ENCODE measurements at places on chromosomes 1 and 21.
A peak's percentile ranks its signal among the peaks of the same experiment; 100 is the strongest.

- no peak for DNase-seq
Observed at GRCh38 chr21:31173881-31174555, 135.7 kb upstream of the KRTAP19-8 start.

- DNase-seq = no peak
Observed at GRCh38 chr1:22197644-22198043, 54.7 kb upstream of the WNT4 start.

DNA sequence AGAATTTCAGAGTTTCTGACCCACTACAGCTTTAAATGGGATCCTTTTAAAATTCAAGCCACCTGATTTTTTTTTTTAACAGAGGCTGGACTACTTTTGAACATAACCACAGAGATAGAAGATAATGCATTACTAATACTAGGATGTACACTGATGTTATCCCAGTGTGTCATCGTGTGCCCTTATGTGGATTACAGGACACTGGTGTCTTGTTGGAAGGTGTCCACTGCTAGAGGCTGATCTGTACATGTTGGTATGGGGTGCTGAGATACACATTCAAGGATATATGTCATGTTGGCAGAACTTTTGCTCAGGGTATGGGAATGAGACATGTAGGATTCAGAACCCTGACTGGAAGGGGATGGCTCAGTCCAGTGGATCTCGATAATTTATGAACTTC, 56.3 kb downstream of the INAVA start:
- DNase-seq = no peak

- no peak for DNase-seq
Observed at GRCh38 chr1:188061881-188062280, 1233.1 kb downstream of the PLA2G4A start.

DNA sequence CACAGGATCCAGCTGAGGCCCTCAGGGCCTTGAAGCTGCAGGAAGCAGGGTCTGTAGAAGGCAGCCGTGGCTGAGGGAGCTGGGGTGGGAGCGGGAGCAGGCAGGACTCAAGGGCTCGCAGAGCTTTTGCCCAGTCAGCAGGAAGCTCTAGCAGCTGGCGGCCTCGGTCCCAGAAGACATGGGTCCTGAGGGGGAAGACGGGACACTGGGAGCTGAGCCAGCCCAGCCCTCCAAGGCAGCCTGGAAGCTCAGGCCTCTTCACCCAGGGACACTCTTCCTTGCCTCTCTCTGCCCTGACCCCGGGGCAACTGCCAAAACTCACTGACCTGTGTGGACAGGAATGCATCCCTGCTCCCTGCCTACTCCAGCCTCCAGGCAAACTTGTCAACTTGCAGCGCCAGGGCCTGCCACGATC, 8.9 kb downstream of the ADGRB2 start:
- DNase-seq = no peak

- DNase-seq = no peak
Observed at GRCh38 chr1:106568201-106568974, 488.1 kb upstream of the PRMT6 start.

- DNase-seq = no peak
Observed at GRCh38 chr1:14486401-14487201, 111.9 kb upstream of the KAZN start.

DNA sequence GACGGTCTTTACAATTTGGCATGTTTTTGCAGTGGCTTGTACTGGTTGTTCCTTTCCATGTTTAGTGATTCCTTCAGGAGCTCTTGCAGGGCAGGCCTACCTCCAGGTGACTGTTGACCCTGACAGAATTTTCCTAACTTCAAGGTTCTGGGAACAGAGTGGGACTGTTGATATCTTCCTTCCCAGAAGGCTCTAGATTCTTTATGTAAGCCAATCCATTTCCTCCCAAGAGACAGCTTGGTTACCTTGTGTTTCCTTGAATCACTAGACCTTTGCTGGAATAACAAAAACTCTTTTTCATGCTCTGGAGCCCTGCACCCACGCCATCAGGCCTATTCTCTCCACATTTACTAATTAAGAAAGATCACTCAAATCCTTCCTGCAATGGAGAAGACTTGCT, 67.0 kb downstream of the C21orf91 start:
- DNase-seq = no peak

GRCh38 chr1:156122519-156123355, 8.2 kb downstream of the LMNA start:
- peak; percentile 72 for DNase-seq

- no peak for DNase-seq
Observed at GRCh38 chr1:11314959-11315358, 42.0 kb downstream of the UBIAD1 start.

DNA sequence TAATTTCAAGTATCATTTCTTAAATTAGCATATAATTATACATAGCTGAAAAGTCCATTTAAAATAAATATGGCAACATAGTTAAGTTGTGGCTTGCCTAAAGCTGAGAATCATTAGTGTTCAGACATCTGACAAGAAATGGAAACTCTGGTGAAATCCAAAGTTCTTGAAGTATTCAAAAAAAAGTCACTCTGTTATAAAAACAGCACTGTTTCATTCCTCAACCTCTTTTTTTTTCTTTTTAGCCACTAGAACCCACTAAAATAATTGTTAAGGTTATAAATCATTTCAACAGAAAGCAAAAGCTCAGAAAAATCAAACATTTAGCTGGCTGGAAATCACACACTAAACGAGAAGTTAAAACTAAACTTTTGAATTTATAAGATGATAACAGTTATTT, 476.7 kb downstream of the LTN1 start:
- no peak for DNase-seq

GRCh38 chr1:12548973-12549459, 69.0 kb downstream of the DHRS3 start:
- no peak for DNase-seq

GRCh38 chr1:94247138-94248094, 10.0 kb upstream of the ARHGAP29 start:
- DNase-seq = peak; percentile 53

DNA sequence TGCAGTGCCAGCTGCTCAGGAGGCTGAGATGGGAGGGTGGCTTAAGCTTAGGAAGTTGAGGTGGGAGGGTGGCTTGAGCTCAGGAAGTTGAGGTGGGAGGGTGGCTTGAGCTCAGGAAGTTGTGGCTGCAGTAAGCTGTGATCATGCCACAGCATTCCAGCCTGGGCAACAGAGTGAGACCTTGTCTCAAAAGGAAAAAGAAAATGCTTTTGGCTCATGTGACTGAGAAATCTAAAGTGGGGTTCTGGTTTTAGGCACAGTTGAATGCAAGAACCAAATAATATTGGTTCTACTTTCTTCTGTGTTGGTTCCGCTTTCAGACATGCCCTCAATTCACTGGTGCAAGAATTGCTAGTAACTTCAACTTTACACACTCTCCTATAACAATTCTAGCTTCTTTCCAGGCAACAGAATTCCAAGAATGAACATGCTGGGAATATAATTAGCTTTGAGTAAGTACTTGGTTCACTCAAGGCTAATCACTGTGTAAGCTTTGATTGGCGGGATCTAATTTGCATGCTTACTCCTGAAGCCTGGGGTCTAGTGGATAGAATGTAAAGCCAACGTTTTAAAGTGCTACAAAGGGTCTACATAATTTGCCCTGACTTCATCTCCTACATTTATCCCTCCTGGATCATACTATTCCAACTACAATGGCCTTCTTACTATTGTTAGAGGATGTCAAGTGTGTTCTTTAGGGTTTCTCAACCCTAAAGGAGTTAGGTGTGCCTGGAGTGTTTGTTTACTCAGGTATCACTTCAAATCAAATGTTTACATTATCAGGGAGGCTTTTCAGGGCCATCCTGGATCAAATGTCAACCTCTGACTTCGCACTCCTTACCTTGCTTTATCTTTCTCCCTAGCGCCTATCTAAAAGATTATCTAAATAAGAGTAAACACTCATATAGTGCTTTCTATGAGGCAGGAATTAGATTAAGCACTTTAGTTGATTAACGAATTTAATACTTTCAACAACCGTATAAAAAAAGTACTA, 115.1 kb downstream of the SLC16A1 start:
- no peak for DNase-seq

DNA sequence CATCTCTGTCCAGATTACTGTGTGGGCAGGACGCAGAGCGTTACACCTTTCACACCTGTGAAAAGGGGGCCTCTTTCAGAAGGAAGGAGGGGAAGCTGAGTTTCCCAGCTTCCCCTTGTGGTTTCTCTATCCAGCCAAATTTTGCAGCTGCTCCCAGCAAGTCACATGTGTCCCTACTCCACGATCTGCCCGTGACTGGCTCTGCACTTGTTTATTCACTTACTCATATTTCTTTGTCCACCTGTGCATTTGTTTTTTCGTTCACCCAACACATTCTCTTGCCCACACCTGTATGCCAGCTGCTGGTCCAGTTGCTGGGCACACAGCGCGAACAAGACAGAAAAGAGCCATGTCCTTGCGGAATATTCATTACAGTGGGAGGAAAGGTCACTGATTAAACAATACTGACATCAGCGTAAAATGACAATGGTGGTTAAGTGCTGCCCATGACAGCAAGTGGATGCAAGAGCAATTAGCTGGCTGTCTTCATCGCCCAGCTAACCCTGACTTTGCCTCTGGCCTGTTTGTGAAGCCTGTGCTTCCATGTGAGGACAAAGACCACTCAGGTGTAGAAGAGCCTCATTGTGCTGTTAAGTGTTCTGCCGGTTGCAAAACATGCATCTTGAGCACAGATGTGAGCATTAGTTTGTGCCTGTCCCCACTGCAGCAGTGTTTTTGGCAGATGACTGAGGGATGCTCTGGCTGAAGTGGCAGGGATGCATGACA, 28.6 kb upstream of the NEK2 start:
- DNase-seq = no peak
